ENCODE measurements at places on chromosomes 16 and 17.

GRCh38 chr17:50212121-50212843, 10.9 kb upstream of the COL1A1 start:
- no peak for DNase-seq

- DNase-seq: no peak
Observed at GRCh38 chr17:29718446-29719039, 95.8 kb upstream of the CORO6 start.

DNA sequence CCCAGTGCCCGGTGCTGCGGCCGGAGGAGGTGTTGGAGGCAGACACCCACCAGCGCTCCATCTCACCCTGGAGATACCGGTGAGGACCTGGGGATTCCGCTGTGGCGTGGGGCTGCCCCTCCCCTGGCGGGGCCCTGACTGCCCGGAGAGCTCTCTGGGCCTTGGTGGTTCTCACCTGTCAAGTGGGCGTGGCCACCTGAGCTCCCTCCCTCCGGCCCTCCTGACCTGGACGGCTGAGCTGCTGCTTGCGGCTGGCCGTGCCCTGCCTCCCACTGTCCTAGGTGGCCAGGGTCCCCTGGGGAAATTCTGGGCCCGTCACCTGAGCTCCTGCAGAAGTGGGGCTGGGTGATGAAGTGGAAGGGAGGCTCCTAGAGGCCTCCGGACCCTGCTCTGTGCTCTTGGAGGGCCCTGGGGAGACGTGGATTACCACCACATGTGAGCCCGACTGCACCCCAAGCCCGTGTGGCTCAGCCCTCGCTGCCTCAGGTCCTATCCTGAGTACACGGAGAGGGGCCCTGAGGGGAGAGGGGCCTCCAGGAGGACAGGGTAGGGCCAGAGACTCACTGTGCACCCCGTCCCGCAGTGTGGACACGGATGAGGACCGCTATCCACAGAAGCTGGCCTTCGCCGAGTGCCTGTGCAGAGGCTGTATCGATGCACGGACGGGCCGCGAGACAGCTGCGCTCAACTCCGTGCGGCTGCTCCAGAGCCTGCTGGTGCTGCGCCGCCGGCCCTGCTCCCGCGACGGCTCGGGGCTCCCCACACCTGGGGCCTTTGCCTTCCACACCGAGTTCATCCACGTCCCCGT, 1.1 kb downstream of the IL17C start:
- DNase-seq: no peak

DNA sequence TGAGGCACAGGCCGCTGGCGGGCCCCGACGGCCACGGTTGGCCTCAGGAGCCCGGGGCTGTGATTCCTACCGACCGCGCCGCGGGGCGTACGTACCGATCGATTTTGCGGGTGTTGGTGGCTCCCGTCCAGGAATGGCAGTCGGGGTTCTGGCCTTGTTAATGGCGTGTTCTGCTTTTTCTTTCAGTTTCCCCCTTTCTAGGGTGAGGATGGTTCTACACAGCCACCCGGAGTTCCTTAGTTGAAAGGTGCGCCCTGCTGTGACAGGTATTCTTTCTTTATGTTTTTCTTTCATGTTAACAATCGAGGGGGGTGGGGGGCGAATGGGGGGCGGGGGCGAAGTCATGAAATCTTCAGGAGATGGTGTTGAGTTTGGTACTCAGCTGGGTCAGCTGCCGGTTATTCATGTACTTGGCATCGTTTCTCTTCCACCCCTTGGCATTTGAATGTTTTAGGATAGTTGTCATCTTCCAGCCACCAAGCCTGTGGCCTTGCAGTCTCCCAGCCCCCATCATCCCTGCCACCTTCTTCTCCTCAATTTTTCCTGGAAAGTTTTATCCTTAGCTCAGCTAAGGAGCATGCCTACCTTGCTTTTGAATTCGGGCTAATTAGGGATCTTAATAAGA, 802 bp downstream of the CYLD start:
- DNase-seq: peak; percentile 23

DNA sequence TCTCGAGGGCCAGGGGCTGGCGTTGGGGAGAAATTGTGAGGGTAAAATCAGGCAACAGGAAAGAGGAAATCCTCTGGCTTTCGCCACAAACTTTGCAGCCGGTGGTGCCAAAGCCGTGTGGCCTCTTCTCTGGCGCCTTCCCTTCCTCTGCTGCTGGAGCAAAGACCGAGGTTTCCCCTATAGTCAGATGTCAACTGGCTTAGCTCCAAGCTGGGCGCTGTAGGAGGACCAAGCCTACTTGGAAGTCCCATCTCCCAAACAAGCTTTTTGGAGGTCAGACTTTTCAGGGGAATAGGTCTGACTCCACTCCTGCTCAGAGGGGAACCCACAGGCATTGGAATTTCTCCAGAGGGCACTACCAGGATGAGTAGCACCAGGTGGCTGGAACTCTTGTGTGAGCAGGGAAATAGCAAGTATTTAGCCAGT, 5.0 kb downstream of the IGFBP4 start:
- no peak for DNase-seq

DNA sequence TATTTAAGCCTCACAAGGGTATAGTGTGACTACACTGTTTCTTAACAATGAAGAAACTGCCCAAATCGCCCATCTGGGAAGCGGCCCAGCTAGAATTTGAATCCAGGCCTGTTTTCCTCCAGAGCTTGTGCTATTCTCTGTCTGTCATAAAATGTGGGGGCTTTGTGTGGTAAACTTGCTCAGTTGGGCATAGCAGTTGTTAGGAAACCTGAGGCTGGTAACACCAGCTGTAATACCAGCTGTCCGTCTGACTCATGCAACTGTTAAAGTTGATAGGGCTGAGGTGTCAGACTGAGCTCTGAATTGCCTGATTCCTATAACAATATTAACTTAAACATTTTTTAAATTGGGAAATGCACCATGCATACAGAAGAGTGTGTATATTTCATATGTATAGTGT, 9.3 kb downstream of the NOD2 start:
- no peak for DNase-seq

DNA sequence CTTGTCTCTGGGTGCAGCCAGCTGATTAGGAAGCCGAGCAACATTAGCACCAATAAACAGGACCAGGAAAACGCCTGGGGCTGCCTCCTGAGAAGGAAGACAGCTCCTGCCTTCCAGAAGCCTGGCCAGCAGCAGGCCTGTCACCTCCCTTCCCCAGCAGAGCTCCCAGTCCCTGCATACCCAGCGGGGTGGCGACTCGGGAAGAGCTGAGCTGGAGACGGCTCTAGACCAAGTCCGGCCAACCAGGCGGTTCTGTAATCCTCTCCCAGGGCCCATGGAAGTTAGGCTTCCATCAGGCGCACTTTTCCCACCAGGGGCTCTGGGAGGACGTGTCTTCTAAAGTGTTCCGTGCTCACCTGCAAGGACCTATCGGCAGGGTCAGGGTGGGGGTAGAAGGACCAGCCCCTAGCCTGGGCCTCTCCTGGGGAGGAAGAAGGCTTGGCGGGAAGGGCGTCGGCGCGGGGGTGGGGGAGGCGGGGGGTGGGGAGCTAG, 12.0 kb upstream of the CLUH start:
- no peak for DNase-seq

GRCh38 chr16:69260019-69260418, 51.1 kb upstream of the VPS4A start:
- DNase-seq: no peak

GRCh38 chr16:3467921-3468320, 24.4 kb downstream of the NAA60 start:
- DNase-seq: no peak

DNA sequence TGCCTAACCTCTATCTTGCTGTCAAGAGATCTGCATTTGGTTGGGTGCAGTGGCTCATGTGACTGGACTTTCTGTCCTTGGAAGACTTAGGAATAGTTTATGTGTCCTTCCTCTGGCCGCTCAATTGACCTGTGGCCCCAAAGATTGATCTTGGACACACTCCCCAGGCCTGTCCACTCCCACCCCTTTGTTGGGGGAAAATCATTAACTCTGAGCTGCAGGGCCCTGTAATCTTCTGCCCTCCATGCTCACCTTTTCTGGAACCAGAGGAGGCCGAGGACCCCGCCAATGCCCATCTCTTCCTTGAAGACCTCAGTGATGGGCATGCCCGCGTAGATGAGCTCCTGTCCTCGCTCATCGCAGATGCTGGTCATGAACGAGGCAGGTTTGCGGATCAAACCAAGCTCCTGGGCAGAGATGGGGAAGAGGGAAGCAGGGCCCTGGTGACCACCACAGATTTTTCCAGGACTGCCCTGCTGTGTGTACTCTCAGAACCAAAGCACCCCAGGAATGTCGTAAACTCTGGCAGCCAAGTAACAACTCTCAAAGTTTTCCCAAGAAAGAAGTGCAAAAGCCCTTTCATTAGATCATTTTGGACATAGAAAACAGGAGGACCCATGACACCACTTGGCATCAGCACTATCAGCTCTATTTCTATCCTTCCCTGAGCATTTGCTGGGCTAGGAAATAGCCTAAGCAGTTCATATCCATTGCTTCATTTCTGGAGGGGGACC, 8.5 kb upstream of the KLHL11 start:
- DNase-seq: no peak

DNA sequence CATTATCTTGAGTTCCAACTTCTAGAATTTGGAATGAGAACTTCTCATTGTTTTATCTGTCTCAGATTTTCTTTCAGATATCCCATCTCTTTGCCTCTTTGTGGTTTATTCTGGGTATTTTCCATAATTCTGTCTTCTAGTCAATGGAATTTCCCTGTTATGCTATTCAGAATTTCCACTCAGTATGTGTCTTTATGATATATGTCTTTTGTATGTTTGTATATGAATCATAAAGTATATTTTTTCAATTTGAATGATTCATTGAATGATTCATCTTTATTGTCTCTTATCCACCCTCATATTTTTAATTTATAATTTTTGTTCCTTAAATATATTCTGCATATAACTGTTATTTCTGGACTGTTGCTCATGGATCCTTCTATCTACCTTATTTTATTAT, 729.7 kb upstream of the GOT2 start:
- DNase-seq: no peak

- no peak for DNase-seq
Observed at GRCh38 chr16:62700426-62701294, 664.4 kb upstream of the CDH8 start.

GRCh38 chr17:64773836-64774761, 112.0 kb upstream of the SMURF2 start:
- DNase-seq: no peak

DNA sequence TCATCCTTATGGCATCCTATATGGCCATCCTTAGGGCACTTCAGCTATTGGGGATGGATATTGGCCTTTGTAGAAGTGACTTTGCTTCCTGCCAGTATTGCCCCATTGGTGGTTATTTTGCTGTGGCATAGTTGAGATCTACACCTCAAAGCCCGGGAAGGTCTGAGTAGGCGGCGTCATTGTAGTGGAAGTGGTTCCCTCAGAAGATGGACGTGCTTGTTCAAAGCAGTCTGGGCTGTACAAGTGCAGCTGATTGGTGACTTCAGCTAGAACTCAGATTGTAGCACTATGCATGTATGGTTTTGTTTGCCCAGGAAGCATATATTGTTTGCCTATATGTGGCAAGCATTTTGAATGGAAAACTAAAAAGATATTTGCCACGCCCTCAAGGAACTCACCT, 83.2 kb downstream of the TMC6 start:
- no peak for DNase-seq

DNA sequence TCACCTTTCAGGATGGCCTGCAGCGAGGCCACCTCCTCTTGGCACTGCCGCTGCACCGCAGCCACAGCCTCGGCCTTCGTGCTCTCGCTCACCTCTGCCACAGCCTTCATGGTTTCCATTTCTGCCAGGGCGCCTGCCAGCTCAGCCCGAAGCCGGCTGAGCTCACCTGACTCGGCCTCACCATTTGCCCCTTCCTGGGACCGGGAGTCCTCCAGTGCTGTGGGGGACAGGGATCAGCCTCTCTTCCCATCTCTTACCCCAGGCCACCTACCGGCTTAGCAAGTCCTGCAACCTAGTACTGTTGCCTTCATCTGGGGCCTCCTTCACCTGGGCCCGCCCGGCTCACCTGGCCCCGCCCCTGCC, 658 bp downstream of the RABEP2 start:
- DNase-seq: no peak

DNA sequence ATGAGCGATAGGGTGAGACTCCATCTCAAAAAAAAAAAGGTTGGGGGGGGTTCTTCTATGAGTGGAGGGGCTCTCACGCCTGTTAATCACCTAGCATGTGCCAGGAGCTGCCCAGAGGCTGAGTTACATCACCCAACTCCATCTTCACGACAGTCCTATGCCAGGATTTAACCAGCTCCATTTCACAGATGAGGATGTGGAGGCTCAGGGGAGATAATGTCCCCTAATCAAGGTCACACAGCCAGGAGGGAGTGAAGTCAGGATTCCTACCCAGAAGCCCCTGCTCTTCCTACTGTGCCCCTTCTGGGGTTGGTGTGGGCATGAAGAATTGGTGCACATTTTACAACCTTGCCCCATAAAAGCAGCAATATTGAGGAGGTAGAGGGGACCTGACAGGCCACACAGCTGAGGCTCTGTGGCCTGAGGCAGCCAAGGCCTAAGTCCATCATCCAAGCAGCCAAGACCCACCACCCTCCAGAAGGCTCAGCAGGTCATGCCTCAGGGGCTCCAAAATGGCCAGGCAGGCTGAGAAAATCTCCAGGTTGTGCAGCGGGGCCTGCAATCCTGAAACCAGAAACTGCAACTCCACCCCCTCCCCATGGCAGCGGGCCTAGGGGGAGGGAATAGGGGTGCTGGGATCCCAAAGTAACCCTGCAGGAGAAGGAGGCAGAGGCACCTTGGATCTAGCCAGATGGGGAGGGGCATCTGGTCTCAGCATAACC, 6.9 kb downstream of the PPY start:
- DNase-seq: no peak

DNA sequence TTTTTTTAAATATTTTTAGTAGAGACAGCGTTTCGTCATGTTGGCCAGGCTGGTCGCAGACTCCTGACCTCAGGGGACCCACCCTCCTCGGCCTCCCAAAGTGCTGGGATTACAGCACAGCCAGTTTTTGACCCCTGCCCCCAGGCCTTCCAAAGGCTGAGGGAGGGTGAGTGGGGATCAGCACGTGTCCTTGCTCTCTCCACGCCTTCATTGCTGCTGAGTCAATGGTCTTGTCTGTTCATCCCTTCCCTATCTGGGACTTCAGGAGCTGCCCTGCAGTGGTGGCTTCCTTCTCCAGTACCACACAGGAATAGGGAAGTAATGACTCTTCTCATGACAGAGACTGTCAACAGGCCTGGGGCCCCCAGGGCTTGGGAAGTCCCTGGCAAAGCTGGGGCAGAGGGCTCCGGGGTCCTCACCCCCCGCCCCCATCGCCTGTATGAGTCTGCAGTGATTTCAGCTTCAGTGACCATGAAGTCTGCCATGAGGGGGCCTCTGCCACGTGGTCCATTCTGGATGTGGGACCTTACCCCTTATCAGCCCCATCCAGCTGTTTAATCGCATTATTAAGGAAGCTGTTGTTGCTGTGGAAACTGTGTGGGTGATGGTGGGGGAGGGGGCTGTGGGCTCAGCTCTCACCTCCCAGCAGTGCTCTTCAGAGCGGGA, 6.1 kb downstream of the ABCC3 start:
- DNase-seq: no peak

All from activated T-cell treated with anti-CD3 and anti-CD28 coated beads for 1 hour (primary cell).